Stimulated activated CD8-positive, alpha-beta memory T cell treated with anti-CD3 and anti-CD28 coated beads, Interleukin-7, amount 100 ng/mL, for 1 hour (primary cell): ENCODE measurements at places on chromosomes 12 and 14.

- DNase-seq, result no peak
Observed at GRCh38 chr12:105228494-105228893, 7.5 kb downstream of the APPL2 start.

DNA sequence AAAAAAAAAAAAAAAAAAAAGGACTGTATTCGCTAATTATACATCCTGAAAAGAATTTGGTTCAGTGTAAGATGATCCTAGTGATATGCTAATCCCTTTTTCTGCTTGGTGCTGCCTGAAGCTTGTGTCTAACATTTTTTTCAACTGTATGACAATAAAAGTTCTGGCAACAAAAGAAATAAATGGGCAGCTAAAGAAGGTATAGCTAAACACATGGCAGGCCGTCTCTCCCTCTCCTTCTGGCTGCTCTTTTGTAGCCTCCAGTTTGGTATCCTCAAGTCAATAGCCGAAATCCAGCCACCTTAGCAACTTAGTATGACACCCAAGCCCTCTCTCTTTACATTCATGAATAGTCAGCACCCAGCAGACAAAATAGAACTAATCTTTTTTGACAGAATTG lies 198.3 kb upstream of the OTX2 start:
- DNase-seq, result no peak

GRCh38 chr12:118404876-118405521 lies 28.6 kb downstream of the SUDS3 start:
- DNase-seq, result peak; percentile 35

- DNase-seq, result no peak
Observed at GRCh38 chr12:29572464-29572863, 75.0 kb upstream of the OVCH1 start.

DNA sequence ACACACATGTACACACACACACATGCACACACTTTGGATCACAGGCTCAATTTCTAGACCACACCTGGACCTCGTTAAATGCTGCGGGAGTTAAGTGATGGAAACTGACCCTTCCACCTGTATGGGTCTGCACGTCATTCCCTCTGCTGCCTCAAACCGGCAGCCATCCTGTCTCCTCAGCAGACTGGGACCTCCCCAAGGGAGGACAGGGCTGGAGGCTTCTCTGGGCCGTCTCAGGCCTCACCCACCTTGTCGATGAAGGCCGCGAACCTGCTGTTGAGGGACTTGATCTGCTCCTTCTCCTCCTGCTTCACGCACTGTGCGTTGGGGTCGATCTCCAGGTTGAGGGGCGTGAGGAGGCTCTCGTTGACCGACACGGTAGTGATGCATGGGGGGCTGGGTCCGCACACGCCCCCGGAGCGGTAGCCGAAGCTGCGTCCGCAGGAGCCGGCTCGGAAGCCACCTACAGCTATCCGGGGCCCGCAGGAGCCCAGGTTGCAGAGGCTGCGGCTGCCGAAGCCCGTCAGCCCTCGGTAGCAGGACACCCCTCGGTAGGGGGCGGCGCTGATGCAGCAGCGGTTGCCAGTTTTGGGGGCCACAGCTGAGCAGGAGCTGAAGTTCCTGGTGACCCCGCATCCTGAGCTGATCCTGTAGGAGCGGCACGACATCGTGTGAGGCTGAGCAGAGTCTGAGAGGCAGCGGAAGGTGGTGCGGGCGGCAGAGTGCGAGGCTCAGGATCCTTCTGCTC lies at the start of gene KRT85:
KRT85 (minus strand) TSS at position 744 of the 748 bp plus-strand sequence; CDS start at position 668, 76 bp downstream.
- no peak for DNase-seq

- no peak for DNase-seq
Observed at GRCh38 chr14:75431827-75432226, 4.0 kb downstream of the JDP2 start.

GRCh38 chr12:104376650-104377513 lies 73.3 kb downstream of the EID3 start:
- no peak for DNase-seq

DNA sequence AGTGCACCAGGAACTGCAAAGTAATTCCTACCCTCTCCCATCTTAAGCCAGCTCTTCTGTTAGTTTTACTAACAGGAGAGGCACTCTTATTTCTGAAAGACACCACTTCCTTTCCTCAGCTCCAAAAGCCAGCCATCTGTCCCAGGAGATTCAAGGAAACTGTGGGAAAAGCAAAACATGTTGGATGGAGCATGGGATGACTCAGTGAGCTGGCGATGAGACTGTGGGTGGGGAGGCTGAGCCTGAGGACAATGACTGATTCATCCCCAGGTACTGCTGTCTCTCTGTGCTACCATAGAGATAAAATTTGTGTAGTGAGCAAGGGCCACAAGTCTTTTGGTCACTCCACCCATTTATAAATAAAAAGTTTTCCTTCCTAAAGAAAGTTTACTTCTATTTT lies 141.4 kb downstream of the MYRFL start:
- no peak for DNase-seq

- no peak for DNase-seq
Observed at GRCh38 chr14:35295845-35296161, 3.6 kb downstream of the PSMA6 start.

GRCh38 chr12:96183734-96184370 lies 10.3 kb upstream of the ELK3 start:
- no peak for DNase-seq

DNA sequence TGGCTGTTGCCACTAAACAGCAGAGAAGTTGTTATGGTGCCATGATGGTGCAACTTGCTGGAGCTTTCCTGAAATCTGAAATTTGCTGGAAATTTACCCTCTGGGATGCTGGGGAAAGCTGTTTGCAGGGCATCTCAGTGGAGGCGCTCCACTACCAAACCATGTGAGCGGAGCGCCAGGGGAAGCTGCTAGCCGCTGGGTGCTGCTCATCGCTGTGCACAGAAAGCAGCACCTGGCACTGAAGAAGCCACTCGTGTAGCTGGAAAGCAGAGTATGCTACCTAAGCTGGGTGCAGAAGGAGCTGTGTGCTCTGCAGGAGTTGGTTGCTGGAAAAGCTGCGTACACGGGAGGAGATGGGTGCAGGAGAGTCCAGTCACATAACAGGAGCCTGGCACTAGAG lies 53.0 kb downstream of the MSRB3 start:
- DNase-seq, result no peak

DNA sequence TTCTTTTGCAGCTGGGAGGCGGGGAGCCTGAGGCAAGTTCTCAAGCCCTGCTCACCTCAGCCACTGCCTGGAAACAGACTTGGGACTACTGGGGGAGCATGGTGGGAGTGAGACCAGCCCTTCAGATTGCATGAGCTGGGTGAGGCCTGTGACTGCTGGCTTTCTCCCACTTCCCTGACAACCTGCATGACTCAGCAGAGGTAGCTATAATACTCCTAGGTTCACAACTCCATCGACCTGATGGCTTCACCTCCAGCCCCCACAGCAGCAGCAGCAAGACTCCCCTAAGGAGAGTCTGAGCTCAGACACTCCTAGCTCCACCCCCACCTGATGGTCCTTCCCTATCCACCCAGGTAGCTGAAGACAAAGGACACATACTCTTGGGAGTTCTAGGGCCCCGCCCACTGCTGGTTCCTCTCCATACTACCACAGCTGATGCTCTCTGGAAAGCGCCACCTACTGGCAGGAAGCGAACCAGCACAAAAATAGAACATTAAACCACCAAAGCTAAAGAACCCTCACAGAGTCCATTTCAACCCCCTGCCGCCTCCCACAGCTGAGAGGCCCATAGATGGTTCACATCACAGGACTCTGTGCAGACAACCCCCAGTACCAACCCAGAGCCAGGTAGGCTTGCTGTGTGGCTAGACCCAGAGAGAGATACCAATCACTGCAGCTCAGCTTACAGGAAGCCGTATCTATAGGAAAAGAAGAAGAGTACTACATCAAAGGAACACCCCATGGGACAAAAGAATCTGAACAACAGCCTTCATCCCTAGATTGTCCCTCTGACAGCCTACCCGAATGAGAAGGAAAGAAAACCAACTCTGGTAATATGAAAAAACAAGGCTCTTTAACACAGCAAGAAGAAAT lies 68.7 kb downstream of the RPAP3 start:
- DNase-seq, result no peak

- DNase-seq, result no peak
Observed at GRCh38 chr14:45838597-45838996, 585.6 kb upstream of the MIS18BP1 start.

GRCh38 chr14:91417983-91418386 lies 365 bp upstream of the CCDC88C start:
- DNase-seq, result no peak

DNA sequence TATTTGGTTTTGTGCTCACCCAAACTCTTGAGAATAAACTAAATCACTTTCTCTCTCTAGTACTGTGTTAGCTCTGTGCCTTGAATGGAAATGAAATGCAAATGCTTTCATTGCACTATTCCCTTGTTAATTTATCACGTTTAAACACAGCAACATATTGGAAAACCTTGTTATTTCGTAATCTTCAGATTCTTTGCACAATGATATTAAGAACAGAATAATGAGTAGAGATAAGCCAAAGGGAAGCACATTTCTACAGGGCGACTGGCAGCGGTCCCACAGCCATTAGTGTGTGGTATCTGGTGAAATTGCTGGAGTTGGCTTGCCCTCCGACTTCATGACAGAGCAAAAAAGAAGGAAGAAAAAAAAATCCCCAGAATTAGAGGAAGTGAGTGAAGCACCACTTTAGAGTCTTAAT lies 166.1 kb upstream of the E2F7 start:
- no peak for DNase-seq

DNA sequence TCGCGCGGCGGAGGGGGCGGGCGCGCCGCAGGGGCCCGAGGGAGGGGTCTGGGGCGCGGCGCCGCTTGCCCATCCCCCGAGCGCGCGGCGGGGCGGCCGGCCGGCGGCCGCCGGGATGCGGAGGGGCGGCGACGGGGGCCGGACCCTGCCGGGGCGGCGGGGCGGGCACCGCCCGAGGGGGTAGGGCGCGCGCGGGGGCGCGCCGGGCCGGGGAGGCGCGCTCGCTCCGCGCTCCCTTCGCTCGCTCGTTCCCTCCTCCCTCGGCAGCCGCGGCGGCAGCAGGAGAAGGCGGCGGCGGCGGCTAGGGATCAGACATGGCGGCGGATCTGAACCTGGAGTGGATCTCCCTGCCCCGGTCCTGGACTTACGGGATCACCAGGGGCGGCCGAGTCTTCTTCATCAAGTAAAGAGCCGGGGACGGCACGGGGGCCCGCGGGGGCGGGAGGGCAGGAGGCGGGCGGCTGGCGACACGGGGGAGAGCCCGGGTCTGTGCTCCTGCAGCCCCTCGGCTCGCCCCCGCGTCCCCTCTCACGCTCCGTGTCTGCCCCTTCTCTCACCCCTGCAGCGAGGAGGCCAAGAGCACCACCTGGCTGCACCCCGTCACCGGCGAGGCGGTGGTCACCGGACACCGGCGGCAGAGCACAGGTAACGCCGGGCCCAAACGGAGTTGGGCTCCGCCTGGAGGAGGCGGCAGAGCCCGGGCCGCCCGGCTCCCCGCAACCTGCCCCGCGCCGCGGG lies at the start of gene PLEKHA5:
PLEKHA5 (plus strand) TSS at position 248 of the 738 bp plus-strand sequence; CDS start at position 315, 67 bp downstream.
- no peak for DNase-seq

DNA sequence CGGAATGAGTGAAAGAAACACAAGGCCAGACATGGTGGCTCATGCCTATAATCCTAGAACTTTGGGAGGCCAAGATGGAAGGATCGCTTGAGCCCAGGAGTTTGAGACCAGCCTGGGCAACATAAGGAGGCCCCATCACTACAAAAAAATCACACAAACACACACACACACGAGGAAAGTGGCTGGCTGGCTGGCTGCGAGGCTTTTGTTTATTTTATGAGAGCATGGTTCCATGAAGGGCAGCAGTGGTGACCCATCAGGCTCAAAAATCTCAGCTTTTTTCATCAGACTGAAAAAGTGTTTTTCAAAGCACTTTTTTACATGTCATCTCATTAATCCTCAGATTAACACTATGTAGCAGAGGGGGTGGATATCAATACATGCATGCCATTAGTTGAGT lies 27.7 kb downstream of the VDR start:
- DNase-seq, result no peak

DNA sequence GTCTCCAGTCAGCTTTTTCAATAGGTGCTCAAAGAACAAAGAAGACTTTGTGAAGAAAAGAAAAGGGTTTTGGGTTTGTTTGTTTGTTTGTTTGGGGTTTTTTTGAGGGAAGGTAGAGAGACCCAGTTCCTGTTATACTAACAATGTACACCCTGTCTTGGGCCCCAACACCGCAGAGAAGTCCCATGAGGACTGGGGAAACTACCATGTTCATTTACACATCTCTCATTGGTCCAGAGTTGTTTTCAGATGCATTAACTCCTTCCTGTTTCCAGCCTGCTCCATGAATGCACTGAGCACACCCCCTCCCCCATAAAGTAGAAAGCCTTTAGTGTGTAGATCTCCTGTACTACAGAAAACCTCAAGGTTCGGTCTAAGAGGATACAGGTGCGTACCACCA lies 51.1 kb upstream of the SLC8A3 start:
- DNase-seq, result no peak

GRCh38 chr12:92068459-92068858 lies 77.2 kb downstream of the BTG1 start:
- no peak for DNase-seq

DNA sequence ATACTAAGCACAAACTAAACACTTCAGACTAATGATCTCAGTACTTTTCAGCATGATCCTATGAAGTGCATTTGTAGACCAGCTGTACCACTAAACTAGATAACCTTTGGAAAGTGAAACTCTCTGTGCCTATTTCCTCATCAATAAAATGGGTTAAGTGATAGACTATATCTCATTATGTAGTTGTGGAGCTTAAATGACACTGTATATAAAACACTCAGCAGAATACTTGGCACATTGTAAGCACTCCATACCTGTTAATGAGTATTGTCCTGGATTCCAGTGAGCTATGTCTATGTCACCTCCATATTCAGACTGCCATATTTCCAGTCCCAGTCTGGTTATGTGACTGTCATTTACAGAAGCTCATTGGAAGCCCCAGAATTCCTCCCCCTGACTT lies 44.4 kb downstream of the RTN1 start:
- DNase-seq, result no peak

DNA sequence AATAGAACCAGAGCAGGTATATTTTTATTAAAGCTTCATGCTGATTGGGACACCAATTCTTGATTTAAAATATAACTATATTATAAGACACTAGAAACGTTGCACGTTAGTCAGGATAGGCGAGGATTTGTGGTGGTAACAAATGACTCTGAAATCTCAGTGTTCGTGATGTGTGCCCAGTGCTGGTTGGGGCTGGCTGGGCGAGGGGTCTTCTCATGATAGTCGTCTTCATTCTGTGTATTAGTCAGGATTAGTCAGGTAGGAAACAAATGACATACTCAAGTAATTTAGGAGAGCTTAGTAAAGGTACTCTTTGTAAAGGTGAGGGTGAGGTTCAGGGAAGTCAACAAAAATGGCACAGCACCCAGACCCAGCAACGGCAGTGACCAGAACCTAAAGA lies 73.9 kb upstream of the HIF1A start:
- DNase-seq, result no peak

DNA sequence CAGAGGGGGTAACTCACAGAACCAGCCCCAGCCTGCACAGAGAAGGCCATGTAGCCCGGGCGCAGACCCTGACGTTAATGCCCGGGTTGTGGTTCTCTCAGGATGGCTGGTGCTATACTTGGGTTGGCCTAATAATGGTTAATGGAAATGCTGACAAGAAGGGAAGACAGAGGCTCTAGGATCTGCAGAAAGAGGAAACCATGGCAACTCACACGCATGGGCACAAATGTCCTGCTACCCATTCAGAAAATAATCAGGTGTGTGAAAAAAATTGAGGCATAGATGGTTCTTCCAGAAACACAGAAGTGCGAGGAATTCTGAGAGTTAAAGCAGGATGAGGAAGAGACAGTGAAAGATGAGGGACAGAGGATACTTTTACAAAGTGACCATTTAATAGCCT lies 33.8 kb downstream of the APPL2 start:
- DNase-seq, result no peak

- no peak for DNase-seq
Observed at GRCh38 chr12:52324153-52324444, 2.9 kb upstream of the KRT83 start.
